ENCODE measurements at places on chromosomes 12 and 14. TPM values are rescaled to one million over a fixed set of nuclear protein-coding genes. Genes with fewer than 3 reads are reported as not detected.

DNA sequence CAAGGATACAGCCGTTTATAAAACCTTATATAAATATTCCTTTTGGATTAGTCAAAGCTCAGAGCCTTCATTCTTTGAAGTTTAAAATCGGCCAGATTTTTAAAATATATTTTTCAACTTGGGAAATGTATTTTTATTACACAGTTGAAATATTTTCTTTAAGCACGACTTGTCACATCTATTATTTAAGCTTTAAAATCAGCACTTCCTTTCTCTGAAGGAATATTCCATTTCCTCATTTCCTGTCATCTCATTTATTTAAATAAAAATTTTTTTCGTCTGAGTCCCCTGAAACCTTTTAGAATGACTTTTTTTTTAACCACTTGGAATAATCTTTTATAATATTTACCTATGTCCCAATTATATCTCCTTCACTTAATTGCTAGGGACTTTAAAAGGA, 107.5 kb upstream of the PDE3A start:
- H3K36me3 ChIP-seq: no peaks in the 10 kb centered on the region
- no peaks in the 10 kb centered on the region for H3K4me1 ChIP-seq
- H3K27ac ChIP-seq: no peak overlapping the region
- no peak overlapping the region for H3K4me3 ChIP-seq
- no peaks in the 10 kb centered on the region for H3K27me3 ChIP-seq

DNA sequence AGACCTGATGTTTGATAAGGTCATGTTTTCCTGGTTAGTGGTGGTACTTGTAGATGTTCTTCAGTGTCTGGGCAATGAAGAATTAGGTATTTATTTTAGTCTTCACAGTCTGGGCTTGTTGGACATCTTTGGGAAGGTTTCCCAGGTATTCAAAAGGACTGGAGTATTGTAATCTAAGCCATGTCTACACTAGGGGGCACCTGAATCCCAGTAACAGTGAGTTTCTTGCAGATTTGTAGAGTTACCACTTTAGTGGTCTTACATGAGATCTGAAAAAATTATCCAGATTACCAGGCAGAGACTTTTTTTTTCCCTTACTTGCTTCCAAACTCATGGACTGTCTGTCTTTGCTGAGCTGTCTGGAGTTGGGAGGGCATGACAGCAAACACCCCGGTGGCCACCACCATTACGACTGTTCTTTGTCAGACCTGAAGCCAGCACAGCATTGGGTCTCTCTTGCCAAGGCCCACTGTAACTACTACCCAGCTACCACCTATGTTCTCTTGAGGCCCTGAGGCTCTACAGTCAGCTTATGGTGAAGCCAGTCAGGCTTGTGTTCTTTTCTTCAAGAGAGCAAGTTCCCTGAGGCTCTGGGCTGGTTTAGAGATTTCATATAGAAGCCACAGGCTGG, 820.7 kb upstream of the FBXO33 start:
- no peaks in the 10 kb centered on the region for H3K36me3 ChIP-seq
- H3K4me1 ChIP-seq: no peaks in the 10 kb centered on the region
- H3K27ac ChIP-seq: no peak overlapping the region
- H3K27me3 ChIP-seq: no peaks in the 10 kb centered on the region

The AP5M1 gene
- 43.9 TPM for total RNA-seq

The NPFF gene
- total RNA-seq: not detected

The ZNF385A gene
- 0.78 TPM for total RNA-seq

The APOF gene
- total RNA-seq: not detected

DNA sequence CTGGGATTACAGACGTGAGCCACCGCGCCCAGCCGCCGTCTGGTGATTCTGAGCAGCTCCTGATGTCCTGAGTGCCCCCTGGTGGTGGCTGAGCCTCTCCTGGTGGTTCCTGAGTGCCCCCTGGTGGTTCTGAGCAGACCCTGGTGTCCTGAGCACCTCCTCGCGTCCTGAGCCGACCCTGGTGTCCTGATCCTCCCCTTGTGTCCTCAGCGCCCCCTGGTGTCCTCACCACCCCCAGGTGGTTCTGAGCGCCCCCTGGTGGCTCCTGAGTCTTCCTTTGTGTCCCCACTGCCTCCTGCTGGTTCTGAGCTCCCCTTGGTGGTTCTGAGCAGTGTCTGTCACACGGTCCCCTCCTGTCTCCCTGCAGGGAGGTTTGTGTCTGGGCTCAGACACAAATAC, 1304.9 kb downstream of the TMEM121 start:
- H3K4me3 ChIP-seq: no peak overlapping the region
- H3K4me1 ChIP-seq: no peaks in the 10 kb centered on the region
- no peak overlapping the region for H3K27ac ChIP-seq
- peak; percentile 43 for DNase-seq
- no peaks in the 10 kb centered on the region for H3K36me3 ChIP-seq

GRCh38 chr12:40204337-40204736, 20.5 kb upstream of the LRRK2 start:
- no peaks in the 10 kb centered on the region for H3K36me3 ChIP-seq
- no peak overlapping the region for H3K27ac ChIP-seq
- no peaks in the 10 kb centered on the region for H3K4me1 ChIP-seq
- H3K27me3 ChIP-seq: peaks cover 8% of the 10 kb centered on the region

DNA sequence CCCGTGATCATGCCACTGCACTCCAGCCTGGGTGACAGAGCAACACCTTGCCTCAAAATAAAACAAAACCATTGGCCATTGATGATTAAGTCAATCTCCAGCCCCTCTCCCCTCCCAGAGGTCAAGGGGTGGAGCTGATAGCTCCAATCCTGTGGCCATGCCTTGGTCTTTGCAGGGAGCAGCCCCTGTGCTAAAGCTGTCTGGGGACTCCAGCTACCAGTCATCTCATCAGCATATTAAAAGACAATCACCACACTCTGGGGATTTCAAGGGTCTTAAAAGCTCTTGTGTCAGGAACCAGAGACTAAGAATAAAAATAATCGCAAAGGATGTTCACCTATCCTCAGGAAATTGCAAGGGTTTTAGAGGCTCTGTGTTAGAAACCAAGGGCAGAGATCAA, 30.6 kb downstream of the HCAR2 start:
- no peak overlapping the region for H3K27ac ChIP-seq
- H3K4me3 ChIP-seq: no peak overlapping the region
- peaks cover 2% of the 10 kb centered on the region for H3K4me1 ChIP-seq

DNA sequence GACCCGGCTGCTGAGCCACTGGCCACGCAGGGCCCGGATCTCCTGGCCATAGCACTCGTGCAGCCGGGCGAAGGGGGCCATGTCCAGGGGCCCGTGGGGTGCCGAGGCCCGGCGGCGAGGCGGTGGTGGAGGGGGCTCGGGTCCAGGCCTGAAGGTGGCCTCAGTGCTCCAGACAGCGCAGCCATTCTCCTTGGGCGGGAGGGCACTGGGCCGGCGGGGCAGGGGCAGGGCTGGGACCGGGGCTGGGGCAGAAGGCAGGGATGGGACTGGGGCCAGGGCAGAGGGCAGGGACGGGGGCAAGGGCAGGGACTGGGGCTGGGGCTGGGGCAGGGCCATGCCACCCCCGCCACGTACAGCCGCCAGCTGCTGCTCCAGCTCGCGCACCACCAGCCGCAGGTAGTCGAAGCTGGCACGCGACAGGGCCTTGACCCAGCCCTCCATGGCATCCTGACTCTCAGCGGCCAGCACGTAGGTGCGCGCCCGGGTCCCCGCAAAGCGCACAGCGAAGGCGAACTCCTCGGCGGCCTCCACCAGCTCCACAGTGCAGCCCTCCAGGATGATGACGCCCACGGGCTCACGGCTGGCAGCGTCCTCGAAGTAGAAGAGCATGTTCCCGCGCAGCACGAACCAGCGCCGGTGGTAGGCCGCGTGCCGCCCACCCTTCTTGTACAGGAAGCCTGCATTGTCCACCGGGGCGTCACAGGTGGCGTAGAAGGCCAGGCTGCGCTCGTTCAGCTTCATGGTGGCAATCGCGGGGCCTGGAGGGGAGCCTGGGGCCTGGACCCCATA, 6.0 kb downstream of the PHETA1 start:
- H3K4me3 ChIP-seq: no peak overlapping the region
- H3K27me3 ChIP-seq: peaks cover 17% of the 10 kb centered on the region
- peaks cover 19% of the 10 kb centered on the region for H3K4me1 ChIP-seq
